ENCODE measurements at places on chromosomes 7 and 10. TPM values are rescaled to one million over a fixed set of nuclear protein-coding genes. Genes with fewer than 3 reads are reported as not detected.

The MUC12 gene
- total RNA-seq = not detected

The TRPV5 gene
- not detected for total RNA-seq

The SHH gene
- not detected for total RNA-seq

The XRCC2 gene
- total RNA-seq = 3.5 TPM

The FANK1 gene
- total RNA-seq = 2.9 TPM

All from fibroblast of villous mesenchyme (primary cell).